Smooth muscle cell of trachea (primary cell): ENCODE measurements at places on chromosomes 1 and 21. TPM values are rescaled to one million over a fixed set of nuclear protein-coding genes. Genes with fewer than 3 reads are reported as not detected.

Gene NBPF8
- 15.9 and 16.4 TPM in 2 replicates for total RNA-seq

Gene NIT1
- total RNA-seq: 21.4 and 40.4 TPM in 2 replicates

Gene CA6
- total RNA-seq: not detected in 2 replicates

Gene RAB42
- total RNA-seq: 10.6 and 12.2 TPM in 2 replicates

Gene TSACC
- 0.33 TPM in 1 of 2 replicates, not detected in the other for total RNA-seq

Gene CR1
- total RNA-seq: under 0.01 TPM in 1 of 2 replicates, not detected in the other

Gene KCNK2
- total RNA-seq: 4.1 and 5.2 TPM in 2 replicates

Gene UBE2U
- total RNA-seq: not detected in 2 replicates

Gene AXDND1
- total RNA-seq: 0.17 and 0.29 TPM in 2 replicates

Gene CTSS
- 2.3 and 6.1 TPM in 2 replicates for total RNA-seq

Gene GPR25
- total RNA-seq: not detected in 2 replicates

Gene SYT6
- not detected in 2 replicates for total RNA-seq

Gene FCRL2
- total RNA-seq: not detected in 2 replicates

Gene RPTN
- not detected in 2 replicates for total RNA-seq

Gene METTL18
- 5.1 and 8.9 TPM in 2 replicates for total RNA-seq

Gene HSD3B1
- total RNA-seq: not detected in 2 replicates

Gene SAMSN1
- 0.15 and 0.17 TPM in 2 replicates for total RNA-seq

Gene KRTAP10-12
- not detected in 2 replicates for total RNA-seq

Gene KCND3
- total RNA-seq: under 0.01 TPM in 2 replicates

Gene KMO
- total RNA-seq: 0.17 TPM in 1 of 2 replicates, not detected in the other

Gene OR6K3
- total RNA-seq: under 0.01 TPM in 1 of 2 replicates, not detected in the other

Gene PRELP
- total RNA-seq: 0.73 and 4.3 TPM in 2 replicates

Gene LRRC7
- total RNA-seq: under 0.01 TPM in 1 of 2 replicates, not detected in the other

Gene ERG
- 0.44 TPM in 1 of 2 replicates, not detected in the other for total RNA-seq

Gene OLIG2
- not detected in 2 replicates for total RNA-seq

Gene SLC9C2
- not detected in 2 replicates for total RNA-seq

Gene C1QC
- total RNA-seq: not detected in 2 replicates

Gene CBR3
- total RNA-seq: 26.3 and 26.5 TPM in 2 replicates

Gene CERS2
- 87.1 and 170 TPM in 2 replicates for total RNA-seq

Gene ASB17
- not detected in 2 replicates for total RNA-seq

Gene VSIG8
- total RNA-seq: 0.15 and 0.17 TPM in 2 replicates

Gene RNF2
- 28.3 and 32.3 TPM in 2 replicates for total RNA-seq

Gene KCNT2
- total RNA-seq: 2.3 and 2.5 TPM in 2 replicates

Gene OR10X1
- not detected in 2 replicates for total RNA-seq

Gene RHBG
- not detected in 2 replicates for total RNA-seq

Gene LMO4
- 75.3 and 76.9 TPM in 2 replicates for total RNA-seq
